ENCODE measurements at places on chromosomes 12 and 14.

GRCh38 chr12:116818341-116818856, 62.8 kb downstream of the HRK start:
- peak; percentile 12 for DNase-seq

GRCh38 chr12:115570069-115570777, 707.3 kb downstream of the MED13L start:
- DNase-seq, result peak; percentile 34

DNA sequence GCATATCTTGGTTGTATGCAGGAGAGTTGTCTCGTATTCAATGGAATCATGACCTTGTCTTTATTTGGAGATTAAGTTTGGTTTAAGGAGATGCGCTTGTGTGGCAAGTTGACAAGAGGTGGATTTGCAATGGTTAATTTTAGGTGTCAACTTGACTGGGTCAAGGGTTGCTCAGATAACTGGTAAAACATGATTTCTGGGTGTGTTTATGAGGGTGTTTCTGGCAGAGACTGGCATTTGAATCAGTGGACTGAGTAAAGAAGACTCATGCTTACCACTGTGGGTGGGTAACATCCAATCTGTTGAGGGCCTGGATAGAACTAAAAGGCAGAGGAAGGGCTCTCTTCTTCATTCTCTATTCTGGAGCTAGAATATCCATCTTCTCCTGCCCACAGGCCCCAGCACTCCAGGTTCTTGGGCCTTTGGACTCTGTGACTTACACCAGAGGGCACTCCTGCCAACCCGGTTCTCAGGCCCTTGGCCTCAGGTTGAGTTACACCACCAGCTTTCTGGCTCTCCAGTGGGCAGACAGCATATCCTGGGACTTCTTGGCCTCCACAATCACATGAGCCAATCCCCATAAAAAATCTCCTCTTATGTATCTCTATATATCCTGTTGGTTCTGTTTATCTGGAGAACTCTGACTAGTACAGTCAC, 141.5 kb upstream of the ARID2 start:
- no peak for DNase-seq

DNA sequence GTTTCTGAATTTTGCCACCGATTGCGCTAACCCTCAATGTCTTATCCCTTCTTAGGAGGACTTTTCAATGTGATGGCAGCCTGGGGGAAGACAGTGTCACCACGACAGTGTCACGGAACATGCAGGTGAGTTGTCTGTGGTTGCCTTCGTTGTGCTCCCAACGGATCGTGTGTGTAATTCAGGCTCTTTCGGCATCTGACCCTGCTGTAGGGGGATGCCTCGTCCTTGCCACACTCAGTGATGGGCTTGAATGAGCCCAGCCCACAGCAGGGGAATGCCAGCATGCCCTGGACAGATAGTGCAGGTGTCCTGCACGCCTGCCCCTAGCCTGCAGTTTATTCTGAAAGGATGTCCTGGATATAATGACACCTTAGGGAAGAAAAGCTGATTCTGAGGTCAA, 123.8 kb upstream of the RTL1 start:
- no peak for DNase-seq

DNA sequence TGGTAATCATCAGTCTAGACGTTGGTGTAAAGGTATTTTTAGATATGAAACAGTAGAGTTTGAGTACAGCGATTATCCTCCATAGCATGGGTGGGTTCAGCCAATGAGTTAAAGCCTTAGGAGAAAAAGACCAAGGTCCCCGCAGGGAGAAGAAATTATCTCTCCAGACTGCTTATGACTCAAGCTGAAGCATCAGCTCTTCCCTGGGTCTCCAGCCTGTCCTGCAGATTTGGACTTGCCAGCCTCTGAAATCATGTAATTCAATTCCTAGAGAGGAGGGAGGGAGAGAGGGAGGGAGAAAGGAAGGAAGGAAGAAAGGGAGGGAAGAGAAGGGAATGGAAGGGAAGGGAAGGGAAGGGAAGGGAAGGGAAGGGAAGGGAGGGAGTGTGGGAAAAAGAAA, 12.0 kb upstream of the DTX1 start:
- no peak for DNase-seq
